HEK293T (cell line): ENCODE measurements at places on chromosomes 12 and 14.
A peak's percentile ranks its signal among the peaks of the same experiment; 100 is the strongest.

GRCh38 chr12:64608901-64609535, 1.3 kb upstream of the RASSF3 start:
- peak; percentile 59 for DNase-seq

GRCh38 chr12:42326541-42327226, 717 bp downstream of the PPHLN1 start:
- peak; percentile 20 for DNase-seq

DNA sequence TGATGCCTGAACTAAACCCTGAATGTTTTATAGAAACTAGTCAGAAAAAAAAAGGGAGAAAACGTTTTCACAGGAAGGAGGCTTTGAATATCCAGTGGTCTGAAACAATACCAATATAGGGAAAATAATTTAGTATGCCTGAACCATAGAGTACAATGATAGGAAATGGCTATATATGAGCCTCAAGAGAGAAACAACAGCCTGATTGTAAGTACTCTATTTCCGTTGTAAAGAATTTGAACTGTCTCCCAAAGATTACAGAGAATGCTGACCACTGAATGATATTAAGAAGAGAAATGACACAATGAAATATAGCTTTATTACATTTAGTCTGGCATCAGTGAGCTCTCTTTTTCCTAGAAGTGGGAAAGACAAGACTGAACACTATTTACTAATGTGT, 5.5 kb upstream of the GABARAPL1 start:
- no peak for DNase-seq

- no peak for DNase-seq
Measured at GRCh38 chr12:46959502-46959901, 119.9 kb upstream of the PCED1B start.

GRCh38 chr12:4302881-4303280, 18.1 kb upstream of the TIGAR start:
- no peak for DNase-seq

DNA sequence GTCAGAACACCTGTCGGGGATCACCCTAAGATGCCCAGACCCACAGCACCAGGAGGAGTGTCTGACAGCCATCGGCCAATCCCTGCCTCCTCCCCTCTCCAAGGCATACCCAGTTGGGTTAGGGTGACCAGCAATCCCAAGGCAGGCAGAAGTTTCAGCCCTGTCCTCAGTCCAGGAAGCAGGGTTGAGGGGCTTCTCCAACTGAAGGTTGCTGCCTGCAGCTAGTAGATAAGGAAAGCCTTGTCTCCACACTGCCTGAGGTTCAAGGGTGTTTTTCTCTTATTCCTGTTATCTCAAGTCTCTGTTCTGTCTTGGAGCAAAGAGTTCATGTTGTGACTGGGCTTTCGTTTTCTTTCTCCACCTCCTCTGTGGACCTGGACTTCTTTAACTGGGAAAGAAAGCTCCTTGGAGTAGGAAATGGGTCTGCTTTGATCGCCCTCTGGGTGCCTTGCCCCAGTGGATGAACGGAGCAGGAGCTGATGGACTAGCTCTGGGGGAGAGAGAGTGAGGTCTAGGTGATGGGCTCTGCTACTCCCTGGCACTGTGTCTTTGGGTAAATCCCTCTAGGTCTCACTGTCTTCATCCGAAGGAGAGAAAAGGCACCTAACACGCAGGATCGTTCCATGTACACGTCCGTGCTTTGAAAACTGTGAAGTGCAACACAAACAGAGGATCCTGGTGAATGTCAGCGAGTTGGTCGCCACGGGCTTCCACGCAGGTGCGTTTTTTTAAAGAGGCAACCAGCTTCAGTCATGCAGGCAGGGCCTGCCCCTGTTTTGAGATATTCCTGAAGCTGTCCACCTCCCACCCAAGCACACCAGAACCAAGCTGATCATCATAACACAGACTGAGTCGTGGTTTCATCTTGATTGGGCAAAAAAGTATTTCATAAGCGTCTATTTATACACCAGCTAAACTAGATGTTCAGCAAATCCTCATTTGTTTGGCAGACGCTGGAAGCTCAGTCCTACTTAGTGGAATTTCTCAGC, 52.5 kb upstream of the FOXN3 start:
- DNase-seq: no peak

DNA sequence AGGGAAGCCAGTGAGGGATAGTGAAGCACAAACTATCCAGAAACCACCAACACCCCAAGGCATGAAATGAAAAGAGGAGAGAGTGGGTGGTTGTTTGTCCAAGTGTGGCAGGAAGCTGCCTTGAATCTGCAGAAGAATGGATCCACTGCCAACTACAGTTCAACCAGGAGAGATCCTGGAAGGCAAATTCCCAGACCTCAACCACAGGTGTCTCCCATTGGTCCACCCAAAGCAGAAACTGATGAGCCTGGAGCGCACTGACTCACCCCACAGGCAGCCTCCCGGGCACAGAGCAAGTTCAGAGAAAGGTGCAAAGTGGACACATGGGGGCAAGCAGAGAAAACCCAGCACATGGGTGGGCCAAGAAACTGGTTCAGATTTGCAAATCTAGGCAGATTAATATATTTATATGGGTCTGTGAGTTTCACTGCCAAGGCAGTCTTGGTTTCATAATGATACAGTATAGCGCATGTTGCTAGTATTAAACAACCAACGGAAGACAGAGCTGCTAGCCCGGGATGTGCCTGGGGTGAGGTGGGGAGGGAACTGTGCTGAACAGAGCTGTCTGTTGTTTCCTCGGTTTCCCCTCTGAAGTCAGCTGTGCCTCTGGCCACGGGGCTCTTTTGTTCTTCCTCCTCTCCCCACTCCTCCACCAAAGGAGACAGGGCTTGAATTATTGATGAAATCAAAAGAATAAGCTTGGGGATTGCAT, 416.2 kb upstream of the CCDC196 start:
- DNase-seq: no peak

GRCh38 chr12:24414480-24414879, 465.0 kb upstream of the SOX5 start:
- DNase-seq: no peak

GRCh38 chr14:39419272-39419671, 13.0 kb downstream of the FBXO33 start:
- DNase-seq: no peak

DNA sequence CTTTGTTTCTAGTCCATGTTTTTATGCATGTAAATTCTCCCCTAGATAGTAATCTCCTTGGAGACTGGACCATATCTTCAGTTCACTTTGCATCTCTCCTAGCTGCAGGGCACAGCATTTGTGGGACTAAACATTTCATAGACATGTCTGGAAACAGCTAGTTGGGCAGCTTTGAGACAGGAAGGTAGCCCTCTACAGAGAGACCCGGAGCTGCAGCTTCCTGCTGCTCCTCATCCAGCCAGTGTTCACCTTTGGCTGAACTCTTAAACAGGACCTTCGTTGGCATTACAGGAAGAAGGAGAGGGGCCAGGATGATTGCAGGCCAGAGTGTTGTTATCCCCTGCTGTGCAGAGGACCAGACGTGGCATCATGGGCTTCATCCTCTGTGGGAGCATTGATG, 52.9 kb downstream of the GNS start:
- no peak for DNase-seq

DNA sequence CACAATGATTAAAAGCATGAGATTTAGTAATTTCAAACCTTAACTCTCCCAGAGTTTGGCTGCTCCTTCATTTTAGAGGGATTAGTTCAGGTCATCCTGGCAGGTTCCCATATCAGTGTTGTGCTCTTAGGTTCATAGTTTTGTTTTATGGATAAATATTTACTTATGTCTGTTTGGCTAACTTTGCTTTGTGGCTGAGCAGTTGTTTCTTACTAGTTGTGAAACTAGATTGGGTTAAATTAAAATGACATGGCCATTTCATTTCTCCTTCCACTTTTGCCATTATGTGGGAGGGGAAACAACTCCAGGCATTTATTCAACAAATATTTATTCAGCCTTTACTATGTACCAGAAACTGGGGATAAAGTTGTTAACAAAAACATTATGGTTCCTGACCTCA, 158.8 kb downstream of the TMTC3 start:
- DNase-seq: no peak

DNA sequence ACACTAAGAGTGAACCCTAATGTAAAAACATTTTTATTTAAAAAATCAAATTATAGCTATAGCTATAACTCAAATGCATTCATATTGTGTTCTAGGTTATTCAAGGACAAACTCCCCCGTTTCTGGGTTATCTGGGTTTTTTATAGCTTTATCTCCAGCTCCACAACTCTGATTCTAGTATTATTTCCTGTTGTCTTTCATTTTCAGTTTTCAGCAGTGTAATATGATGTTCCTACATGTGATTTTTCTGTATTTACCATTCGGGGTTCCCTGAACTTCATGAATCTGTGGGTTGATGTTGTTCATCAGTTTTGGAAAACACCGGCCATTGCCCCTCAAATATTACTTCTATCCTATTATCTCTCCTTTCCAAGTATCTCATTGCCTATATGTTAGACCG, 221.9 kb upstream of the FOXN3 start:
- DNase-seq: no peak

- no peak for DNase-seq
Measured at GRCh38 chr14:97046967-97047366, 249.8 kb downstream of the VRK1 start.

DNA sequence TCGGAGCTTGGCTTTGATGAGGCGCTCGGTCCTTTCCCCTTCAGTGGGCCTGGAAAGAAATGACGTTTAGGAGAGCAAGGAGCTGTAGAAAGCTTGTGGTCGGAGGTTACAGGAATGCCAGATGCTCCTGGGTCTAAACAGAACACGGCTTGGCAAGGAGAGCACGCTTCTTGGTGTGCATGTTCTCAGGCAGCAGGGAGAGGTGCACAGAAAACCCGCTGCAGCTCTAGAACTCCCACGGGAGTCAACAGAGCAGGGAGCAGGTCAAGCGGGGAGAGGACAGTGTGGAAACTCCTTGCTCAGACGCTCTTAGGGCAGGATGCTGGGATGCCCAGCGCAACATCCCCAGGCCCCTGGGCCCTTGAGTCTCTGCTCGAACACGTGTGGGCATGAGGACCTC, 51.0 kb downstream of the SSH1 start:
- no peak for DNase-seq
